ENCODE measurements at places on chromosomes 12 and 14.

DNA sequence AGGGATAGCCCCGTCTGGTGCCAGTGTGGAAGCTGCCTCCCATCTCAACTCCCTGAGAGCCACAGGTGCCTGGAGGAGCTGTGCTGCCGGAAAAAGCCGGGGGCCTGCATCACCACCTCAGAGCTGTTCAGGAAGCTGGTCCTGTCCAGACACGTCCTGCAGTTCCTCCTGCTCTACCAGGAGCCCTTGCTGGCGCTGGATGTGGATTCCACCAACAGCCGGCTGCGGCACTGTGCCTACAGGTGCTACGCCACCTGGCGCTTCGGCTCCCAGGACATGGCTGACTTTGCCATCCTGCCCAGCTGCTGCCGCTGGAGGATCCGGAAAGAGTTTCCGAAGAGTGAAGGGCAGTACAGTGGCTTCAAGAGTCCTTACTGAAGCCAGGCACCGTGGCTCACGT is 25.5 kb upstream of the P2RX4 start:
- DNase-seq: no peak

- DNase-seq: no peak
Observed at GRCh38 chr12:52280319-52280795, 5.9 kb downstream of the KRT86 start.

DNA sequence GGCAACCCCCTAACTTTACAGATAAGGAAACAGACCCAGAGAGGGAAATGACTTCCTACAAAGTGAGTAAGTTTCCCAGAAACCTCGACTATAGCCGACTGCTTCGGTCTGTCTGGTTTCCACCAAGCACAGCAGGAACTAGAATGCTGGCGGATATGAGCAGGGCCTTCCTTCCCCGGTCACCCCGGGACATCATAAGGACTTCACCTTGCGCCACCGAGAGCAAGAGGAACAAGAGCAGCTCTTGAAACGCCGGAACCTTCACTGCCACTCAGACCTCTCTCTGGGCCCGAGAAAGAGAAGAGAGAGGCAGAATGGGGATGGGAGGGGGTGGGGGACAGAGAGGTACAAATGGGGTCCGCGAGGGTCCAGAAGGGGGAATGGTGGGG is 29.4 kb upstream of the GPR68 start:
- DNase-seq: no peak

GRCh38 chr14:95445161-95445560 is 71.3 kb downstream of the SYNE3 start:
- no peak for DNase-seq

GRCh38 chr12:118325081-118325480 is 47.6 kb downstream of the TAOK3 start:
- no peak for DNase-seq

- DNase-seq: no peak
Observed at GRCh38 chr12:132216354-132216987, 72.2 kb downstream of the NOC4L start.

DNA sequence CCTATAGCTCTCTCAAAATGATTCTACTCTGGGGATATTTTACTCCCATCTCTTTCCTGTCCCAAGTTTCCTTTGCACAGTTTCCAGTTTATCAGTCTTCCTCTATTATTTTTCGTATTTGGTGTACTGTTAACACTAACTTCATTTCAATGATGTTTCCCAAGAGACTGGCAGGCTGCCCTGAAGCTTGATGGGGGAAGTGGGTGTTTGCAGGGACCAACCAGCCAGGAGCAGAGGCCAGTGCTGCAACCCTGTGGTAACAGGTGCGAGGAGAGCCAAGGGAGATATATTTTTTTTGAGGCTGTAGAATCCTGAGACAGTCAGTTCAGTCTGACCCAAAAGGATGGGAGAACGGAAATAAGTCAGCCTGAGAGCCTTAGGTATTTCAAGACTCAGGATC is 11.8 kb upstream of the CEBPE start:
- DNase-seq: no peak

DNA sequence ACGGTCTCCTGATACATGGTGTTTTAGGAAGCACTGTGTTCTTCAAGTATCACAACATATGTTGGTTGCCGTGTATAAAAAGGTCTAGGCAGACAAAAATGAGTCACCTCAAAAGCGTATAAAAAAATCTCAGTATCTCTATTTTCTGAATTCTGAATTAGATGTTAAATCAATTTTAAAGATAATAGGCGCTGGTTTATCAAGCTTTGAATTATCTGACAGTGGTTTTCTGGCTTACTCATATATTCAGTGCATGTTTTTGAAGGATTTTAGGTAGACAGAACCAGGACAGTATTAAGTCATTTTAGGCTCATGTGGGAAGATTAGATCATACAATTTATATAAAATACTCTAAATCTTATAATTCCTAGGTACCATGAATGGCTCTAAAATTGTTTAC is 110.8 kb downstream of the TMTC2 start:
- DNase-seq: no peak
